ENCODE measurements at places on chromosomes 16 and 17. TPM values are rescaled to one million over a fixed set of nuclear protein-coding genes. Genes with fewer than 3 reads are reported as not detected.

DNA sequence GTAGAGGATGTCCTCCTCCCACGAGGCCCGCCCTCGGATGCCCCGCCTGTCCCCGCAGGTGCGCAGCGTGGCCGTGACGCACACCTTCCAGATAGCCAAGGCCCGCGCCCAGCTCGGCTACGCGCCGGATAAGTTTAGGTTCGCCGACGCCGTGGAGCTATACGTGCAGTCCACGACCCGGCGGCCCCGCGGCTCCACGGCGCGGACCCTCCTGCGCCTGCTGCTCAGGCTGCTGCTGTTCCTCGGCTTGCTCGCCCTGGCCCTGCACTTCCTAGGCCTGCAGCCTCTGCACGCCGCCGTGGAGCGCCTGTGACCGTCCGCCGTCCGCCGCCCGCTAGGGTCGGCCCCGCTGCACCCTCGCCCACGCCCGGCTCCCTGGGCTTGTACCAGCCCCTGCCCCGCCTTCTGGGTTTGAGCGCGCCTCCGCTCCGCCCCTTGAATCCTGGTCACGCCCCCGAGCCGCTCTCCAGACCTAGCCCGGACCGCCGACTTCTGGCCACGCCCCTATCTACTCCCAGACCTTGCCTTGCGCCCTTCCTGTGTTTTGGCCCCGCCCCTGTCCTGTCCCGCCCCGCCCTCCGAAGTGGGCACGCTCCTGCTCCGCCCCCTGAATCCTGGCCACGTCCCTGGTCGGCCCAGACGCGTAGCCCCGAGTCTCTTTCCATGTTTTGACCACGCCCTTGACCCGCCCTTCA lies 15.8 kb upstream of the EEF2K start:
- peak overlapping the region; percentile 94 for H3K27ac ChIP-seq
- H3K27me3 ChIP-seq, result no peaks in the 10 kb centered on the region
- peak overlapping the region; percentile 76 for H3K4me3 ChIP-seq
- no peaks in the 10 kb centered on the region for H3K36me3 ChIP-seq
- peaks cover 43% of the 10 kb centered on the region for H3K4me1 ChIP-seq

GRCh38 chr16:54180421-54181359 lies 105.9 kb downstream of the IRX3 start:
- DNase-seq, result no peak
- H3K27me3 ChIP-seq, result no peaks in the 10 kb centered on the region
- H3K27ac ChIP-seq, result no peak overlapping the region

The VAT1L gene
- total RNA-seq, result 6.3 TPM

- peak overlapping the region; percentile 39 for H3K4me3 ChIP-seq
- peaks cover 50% of the 10 kb centered on the region for H3K27me3 ChIP-seq
- DNase-seq, result peak; percentile 94
- H3K27ac ChIP-seq, result peak overlapping the region; percentile 54
- H3K4me1 ChIP-seq, result peaks cover 66% of the 10 kb centered on the region
Observed at GRCh38 chr17:83103200-83103942, 24.0 kb downstream of the METRNL start.

The DPEP3 gene
- total RNA-seq, result not detected

- no peak for DNase-seq
- no peak overlapping the region for H3K4me3 ChIP-seq
- H3K27me3 ChIP-seq, result peaks cover 9% of the 10 kb centered on the region
- no peaks in the 10 kb centered on the region for H3K4me1 ChIP-seq
- H3K27ac ChIP-seq, result no peak overlapping the region
Observed at GRCh38 chr16:84334482-84334881, 33.9 kb upstream of the ATP2C2 start.

DNA sequence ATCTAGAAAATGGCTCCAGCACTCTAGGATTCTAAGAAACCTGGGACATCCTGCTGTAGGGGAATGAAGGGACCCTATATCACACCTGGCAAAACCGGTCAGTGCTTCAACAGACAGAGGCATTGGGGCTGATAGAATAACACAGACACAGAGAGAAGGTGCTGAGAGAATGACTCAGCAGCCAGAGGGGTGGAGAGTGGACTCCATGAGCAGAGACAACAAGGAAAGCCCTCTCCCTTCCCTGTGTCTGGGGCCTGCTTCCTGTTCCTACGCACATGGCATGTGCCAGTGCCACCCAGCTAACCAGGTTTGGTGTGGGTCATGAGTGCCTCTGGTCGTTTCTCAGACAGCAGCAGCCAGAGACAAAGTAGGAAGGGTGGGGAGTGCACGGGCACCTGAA lies 140.3 kb downstream of the CCT6B start:
- H3K27me3 ChIP-seq, result no peaks in the 10 kb centered on the region
- no peaks in the 10 kb centered on the region for H3K36me3 ChIP-seq

The RND2 gene
- total RNA-seq, result 3.2 TPM

- H3K36me3 ChIP-seq, result no peaks in the 10 kb centered on the region
- peaks cover 45% of the 10 kb centered on the region for H3K27me3 ChIP-seq
- peaks cover 29% of the 10 kb centered on the region for H3K4me1 ChIP-seq
- no peak for DNase-seq
Observed at GRCh38 chr16:280005-280460, 358 bp upstream of the ARHGDIG start.

DNA sequence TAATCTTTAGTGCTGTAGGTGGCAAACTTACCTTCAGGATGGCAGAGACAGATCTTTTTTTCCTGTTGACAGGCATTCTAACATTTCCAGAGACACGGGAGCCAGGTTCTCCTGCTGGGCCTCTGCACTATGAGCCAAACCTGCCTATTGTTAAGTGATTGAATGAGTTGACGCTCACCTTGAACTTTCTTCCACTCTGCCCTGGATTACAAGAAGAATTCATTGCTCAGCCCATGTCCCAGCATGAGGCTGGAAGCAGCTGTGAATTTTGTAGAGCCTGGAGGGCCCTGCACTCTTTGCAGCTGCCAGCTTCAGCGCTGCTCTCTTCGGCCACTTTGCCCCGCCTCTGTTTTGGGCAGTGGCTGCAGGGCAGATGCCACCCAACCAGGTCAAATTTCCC lies 9.4 kb upstream of the SLC7A5 start:
- H3K27ac ChIP-seq, result no peak overlapping the region
- H3K27me3 ChIP-seq, result no peaks in the 10 kb centered on the region
- H3K36me3 ChIP-seq, result no peaks in the 10 kb centered on the region
- no peak overlapping the region for H3K4me3 ChIP-seq

- no peaks in the 10 kb centered on the region for H3K27me3 ChIP-seq
- no peak for DNase-seq
- H3K27ac ChIP-seq, result no peak overlapping the region
- no peak overlapping the region for H3K4me3 ChIP-seq
Observed at GRCh38 chr16:86012221-86012620, 113.3 kb downstream of the IRF8 start.

The SULT1A4 gene
- 5.8 TPM for total RNA-seq

DNA sequence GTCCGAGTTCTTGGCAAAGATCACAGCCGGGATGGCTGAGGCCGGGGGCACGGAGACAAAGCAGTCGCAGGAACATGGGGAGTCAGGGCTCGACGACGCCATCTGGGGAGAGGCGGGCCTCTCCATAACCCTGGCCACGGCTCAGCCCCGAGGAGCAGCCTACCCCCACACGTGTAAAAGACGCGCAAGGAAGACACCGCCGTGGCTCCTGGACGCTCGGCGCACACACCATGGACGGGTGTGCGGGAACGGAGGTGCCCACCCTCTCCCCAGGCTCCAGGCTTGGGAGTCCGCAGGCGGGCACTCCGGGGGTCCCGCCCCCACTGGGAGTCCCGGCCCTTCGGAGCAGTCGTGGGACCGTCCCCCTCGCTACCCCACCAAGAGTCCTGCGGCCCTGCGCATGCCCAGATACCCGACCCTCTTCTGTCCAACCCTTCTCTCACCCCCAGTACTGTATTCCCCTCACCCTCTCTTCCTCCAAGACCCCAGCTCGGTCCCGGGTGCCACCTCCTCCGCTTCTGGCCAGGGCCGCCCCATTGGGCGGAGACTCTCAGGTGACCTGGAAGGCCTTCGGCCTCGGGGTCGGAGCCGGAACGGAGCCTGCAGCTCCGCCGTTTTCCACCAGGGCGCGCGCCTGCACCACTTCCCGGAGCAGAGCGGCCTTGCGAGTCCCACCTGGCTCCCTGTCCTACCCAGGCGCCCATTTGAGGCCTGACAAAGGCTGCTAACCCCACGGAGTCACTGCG lies at the start of gene SCRN2:
Gene SCRN2, minus strand, starts transcription at position 532 of the 746 bp plus-strand sequence. Its CDS starts 430 bp downstream, at position 102.
- DNase-seq, result peak; percentile 97
- peak within 1 kb of the TSS; percentile 94 for H3K4me3 ChIP-seq
- H3K4me1 ChIP-seq, result peaks cover 39% of the 10 kb centered on the region
- no peaks in the 10 kb centered on the region for H3K36me3 ChIP-seq
- H3K27me3 ChIP-seq, result peaks cover 3% of the 10 kb centered on the region
- peak within 1 kb of the TSS; percentile 76 for H3K27ac ChIP-seq

DNA sequence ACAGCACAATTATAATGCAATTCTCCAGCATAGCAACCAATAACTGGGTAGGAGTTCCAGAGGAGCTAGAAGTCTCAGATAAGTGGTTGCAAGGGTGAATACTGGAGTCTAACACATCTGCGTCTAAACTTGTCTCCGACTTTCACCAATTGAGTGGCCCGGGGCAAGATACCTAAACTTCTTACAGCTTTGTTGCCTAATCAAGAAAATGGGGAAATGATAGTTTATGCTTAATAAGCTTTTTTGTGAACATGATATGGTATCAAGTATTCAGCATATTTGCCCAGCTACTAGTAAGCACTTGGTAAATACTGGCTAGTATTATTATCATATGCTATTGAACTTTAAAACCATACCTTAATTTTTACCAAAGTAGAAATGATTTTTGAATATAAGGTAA lies 183.5 kb downstream of the KCNJ2 start:
- H3K27ac ChIP-seq, result no peak overlapping the region
- H3K36me3 ChIP-seq, result no peaks in the 10 kb centered on the region
- no peak overlapping the region for H3K4me3 ChIP-seq
- no peaks in the 10 kb centered on the region for H3K27me3 ChIP-seq

- no peak overlapping the region for H3K27ac ChIP-seq
- no peak overlapping the region for H3K4me3 ChIP-seq
- H3K4me1 ChIP-seq, result peaks cover 77% of the 10 kb centered on the region
- no peak for DNase-seq
- no peaks in the 10 kb centered on the region for H3K27me3 ChIP-seq
Observed at GRCh38 chr17:19291646-19292376, 54.6 kb downstream of the EPN2 start.

DNA sequence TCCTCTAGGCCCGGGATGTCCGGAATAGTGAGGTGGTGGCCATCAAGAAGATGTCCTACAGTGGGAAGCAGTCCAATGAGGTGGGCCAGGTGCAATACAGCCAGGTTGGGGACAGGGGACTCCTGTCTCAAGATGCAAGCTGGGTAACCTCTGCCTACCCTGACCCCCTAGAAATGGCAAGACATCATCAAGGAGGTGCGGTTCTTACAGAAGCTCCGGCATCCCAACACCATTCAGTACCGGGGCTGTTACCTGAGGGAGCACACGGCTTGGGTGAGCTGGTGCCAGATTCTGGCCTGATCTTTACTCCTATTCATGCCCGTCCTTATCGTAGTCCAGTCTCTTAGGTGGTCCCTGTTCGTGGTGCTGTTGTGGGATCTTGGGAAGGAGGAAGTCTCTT lies 4.4 kb downstream of the TAOK2 start:
- no peak overlapping the region for H3K4me3 ChIP-seq
- H3K27ac ChIP-seq, result no peak overlapping the region
- no peaks in the 10 kb centered on the region for H3K27me3 ChIP-seq
- DNase-seq, result no peak
- H3K36me3 ChIP-seq, result peaks cover 54% of the 10 kb centered on the region

DNA sequence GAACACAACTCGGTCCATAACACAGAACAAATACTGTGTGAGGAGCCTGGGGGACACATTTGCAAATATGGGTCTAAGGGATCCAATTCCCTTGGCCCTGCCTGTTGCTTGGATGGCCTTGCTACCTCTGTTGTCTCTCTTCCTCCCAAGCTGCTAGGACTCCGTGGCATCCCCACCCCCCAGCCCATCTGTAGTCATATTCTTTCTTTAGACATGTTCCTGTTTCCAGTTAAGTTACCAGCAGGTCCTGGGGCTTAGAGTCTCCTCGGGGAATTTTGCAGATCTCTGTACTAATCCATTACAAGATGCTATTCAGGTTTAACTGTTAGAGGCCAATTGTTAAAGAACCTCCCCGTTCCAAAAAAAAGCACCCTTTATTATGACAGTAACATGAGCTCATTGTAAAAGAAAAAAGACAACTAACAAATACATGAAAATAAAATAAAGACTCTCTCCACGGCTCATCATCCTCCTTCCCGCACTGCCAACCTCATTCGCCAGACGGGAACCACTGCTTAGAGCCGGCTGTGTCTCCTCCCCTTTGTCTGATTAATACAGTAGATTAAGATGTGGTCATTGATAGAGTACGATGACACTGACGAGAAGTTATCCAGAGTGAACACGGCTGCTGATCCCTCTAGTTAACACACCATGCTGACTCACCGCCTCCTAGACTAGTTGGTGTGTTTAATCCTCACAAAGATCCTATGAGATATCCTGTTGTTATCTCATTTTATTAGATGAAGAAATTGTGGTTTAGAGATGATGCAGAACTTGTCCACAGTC lies 22.2 kb downstream of the HS3ST4 start:
- H3K36me3 ChIP-seq, result no peaks in the 10 kb centered on the region
- no peaks in the 10 kb centered on the region for H3K4me1 ChIP-seq
- H3K27me3 ChIP-seq, result no peaks in the 10 kb centered on the region
- H3K4me3 ChIP-seq, result no peak overlapping the region

DNA sequence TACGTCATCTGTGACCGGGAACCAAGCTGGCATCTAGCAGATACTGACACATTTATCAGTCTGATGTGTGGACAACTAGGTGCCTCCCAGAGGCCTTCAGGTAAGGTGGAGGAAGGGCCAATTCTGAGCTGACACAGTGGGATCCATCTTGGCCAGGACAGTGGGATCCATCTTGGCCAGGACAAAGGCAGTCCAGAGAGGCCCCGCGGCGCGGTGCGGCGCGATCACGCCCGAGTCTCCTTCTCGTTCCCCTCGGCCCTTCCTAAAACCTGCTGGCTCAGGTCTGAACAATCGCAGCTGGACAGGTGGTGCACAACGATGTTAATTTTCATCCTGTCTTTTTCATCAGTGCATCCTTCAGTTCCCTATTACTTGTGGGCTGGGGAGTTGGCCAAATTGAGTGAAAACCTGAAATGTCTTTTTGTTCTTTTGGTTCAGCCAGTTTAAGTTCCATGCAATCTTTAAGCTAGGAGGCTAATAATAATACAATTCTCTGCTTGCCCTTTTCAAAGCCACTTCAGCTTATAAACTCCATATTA lies 486 bp upstream of the WSB1 start:
- DNase-seq, result no peak
- H3K4me1 ChIP-seq, result peaks cover 27% of the 10 kb centered on the region
- peak overlapping the region; percentile 98 for H3K4me3 ChIP-seq
- H3K36me3 ChIP-seq, result no peaks in the 10 kb centered on the region
- H3K27me3 ChIP-seq, result no peaks in the 10 kb centered on the region
- H3K27ac ChIP-seq, result peak overlapping the region; percentile 99

The SOX15 gene
- 14.6 TPM for total RNA-seq

The RNF222 gene
- not detected for total RNA-seq

The PMP22 gene
- total RNA-seq, result 228 TPM

The RNF43 gene
- not detected for total RNA-seq

- peaks cover 25% of the 10 kb centered on the region for H3K4me1 ChIP-seq
- H3K4me3 ChIP-seq, result no peak overlapping the region
- no peak overlapping the region for H3K27ac ChIP-seq
- DNase-seq, result no peak
- peaks cover 19% of the 10 kb centered on the region for H3K27me3 ChIP-seq
Observed at GRCh38 chr16:88523309-88524161, 46.7 kb upstream of the ZC3H18 start.

- H3K4me1 ChIP-seq, result no peaks in the 10 kb centered on the region
- no peaks in the 10 kb centered on the region for H3K27me3 ChIP-seq
- no peaks in the 10 kb centered on the region for H3K36me3 ChIP-seq
- DNase-seq, result no peak
Observed at GRCh38 chr16:54015147-54015546, 271.4 kb downstream of the IRX3 start.

The RETREG3 gene
- total RNA-seq, result 65.0 TPM

The OTOP3 gene
- not detected for total RNA-seq

All from esophagus muscularis mucosa (tissue), 4 donors.